ENCODE measurements at places on chromosomes 12 and 14.

DNA sequence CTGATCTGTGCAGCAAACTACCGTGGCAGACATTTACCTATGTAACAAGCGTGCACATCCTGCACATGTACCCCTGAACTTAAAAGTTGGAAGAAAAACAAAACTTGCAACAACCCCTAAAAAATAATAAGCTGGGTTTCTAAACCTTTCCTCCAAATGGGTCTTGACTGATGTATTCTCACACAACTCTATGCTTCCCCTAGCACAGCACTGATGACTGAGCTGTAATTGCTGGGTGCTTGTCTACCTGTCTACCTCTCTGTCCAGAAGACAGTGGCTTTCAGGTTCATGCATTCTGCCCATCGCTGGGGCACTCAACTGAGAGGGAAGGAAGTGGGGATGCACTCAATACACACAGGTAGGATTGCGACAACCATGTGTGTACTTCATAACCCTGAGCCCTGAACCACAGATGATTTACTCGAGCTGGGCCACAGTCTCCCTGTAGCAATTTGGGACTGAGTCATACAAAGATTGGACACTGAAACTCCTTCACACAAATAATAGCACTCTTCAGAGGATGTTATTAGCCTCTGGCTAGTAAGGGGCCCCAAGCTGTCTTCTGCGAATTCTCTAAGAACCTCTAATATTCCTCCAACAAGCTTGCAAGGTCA lies 44.8 kb upstream of the TMPO start:
- DNase-seq = no peak

- no peak for DNase-seq
Measured at GRCh38 chr14:74155749-74156148, 71.0 kb downstream of the LIN52 start.

DNA sequence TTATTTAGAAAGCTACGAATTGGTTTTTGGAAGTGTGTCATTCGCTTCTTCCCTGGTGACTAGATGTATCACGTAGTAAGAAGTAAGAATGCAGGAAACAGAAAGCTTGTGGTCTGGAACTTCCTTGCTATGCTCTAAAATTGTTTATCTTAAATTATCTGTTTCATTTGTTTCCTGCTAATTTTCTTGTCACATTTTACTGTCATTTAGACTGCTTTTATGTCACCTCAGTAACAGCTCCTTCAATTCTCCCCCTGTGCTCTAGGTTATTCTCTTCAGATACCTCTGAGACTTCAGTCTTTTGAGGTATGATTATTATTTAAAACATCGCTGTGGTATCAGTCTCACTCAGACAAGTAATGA lies 699 bp upstream of the CD69 start:
- DNase-seq = no peak

GRCh38 chr14:104735830-104736642 lies 12.0 kb downstream of the ADSS1 start:
- peak; percentile 84 for DNase-seq

DNA sequence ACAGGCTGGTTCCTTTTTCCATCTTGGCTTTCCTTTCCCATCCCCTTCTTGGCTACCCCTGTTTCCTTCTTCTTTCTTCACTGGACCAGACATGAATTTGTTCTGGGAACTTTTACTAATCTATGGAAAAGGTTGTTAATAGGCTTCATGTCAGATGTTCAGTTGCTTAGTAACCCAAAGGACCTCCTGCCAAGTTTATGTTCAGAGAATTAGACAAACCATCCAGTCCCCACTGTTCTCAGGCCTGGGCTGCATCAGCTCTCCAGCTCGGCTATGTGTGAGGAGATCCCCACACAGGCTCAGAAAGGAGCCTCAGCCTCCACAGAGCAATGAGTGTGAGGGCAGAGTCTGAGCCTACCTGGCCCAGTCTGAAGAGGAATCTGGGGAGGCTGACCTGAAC lies 78.0 kb downstream of the AKAP6 start:
- DNase-seq = no peak

GRCh38 chr14:59330455-59330854 lies 134.7 kb downstream of the GPR135 start:
- no peak for DNase-seq

DNA sequence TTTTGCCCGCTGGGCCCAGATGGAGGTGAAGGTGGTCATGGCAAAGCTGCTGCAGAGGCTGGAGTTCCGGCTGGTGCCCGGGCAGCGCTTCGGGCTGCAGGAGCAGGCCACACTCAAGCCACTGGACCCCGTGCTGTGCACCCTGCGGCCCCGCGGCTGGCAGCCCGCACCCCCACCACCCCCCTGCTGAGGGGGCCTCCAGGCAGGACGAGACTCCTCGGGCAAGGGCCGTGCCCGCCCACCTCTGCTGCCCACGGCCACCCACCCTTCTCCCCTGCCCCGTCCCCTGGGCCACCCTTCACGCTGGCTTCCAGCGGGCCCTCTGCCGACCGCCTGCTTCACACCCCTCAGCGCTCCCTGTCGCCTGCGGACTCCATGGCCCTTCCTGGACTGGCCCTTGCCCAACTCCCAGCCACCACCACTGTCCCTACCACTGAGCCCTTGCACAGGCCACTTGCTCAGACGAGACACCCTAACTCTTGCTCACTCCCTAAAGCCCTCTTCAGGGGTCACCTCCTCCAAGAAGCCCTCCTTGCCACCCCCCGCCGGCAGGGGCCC lies 42.5 kb downstream of the CYP46A1 start:
- no peak for DNase-seq

DNA sequence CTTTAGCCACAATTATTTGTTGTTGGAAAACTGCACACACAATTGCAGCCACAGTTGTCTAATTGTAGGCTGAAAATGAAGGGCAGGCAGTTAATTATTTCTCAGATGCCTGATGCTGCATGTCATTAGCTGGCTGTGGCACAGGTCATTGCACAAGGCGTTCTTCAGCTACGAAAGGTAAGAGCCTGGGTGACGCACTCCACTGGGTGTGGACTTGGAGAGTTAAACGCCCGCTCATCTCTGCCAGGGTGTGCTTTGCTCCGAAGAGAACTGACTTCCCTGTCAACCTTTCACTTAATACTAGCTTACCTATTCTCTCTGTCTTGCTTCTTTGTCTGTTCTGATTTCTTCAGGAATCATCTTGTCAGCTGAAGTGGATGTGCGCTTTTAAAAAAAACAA lies 91.4 kb upstream of the CPM start:
- no peak for DNase-seq

DNA sequence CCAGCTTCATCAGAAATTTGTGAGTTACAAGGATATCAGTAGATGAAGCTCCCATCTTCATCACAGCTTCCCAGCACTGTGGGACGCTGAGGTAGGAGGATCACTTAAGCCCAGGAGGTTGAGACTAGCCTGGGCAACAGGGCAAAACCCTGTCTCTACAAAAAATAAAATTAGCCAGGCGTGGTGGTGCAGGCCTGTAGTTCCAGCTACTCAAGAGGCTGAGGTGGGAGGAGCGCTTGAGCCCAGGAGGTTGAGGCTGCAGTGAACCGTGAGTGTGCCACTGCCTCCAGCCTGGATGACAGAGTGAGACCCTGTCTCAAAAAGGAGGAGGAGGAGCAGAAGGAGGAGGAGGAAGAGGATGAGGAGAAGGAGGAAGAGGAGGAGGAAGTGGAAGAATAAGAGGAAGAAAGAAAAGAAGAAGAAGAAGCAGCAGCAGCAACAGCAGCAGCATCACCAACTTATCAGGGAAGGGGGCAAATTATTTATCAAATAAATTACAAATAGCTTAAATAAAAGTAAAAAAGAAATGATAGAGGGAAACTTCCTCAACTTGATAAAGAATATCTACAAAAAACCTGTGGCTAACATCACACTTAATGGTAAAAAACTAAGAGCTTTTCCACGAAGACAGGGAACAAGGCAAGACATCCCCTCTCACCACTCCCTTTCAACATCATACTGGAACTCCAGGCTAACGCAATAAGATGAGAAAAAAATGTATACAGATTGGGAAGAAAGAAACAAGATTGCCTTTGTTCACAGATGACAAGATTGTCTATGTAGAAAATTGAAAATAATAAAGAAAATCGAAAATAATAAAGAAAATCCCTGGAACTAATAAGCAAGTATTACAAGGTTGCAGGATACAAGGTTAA lies 69.6 kb downstream of the NINJ2 start:
- DNase-seq = no peak

GRCh38 chr14:100587086-100587762 lies at the start of gene BEGAIN:
BEGAIN (minus strand) TSS chr14:100587417; CDS start chr14:100587290, 127 bp downstream.
- no peak for DNase-seq

- DNase-seq = no peak
Measured at GRCh38 chr12:18148961-18149360, 59.0 kb upstream of the RERGL start.

GRCh38 chr12:132314516-132315233 lies 14.7 kb downstream of the GALNT9 start:
- DNase-seq = no peak

GRCh38 chr12:51071663-51072062 lies 11.7 kb downstream of the CSRNP2 start:
- DNase-seq = peak; percentile 44

DNA sequence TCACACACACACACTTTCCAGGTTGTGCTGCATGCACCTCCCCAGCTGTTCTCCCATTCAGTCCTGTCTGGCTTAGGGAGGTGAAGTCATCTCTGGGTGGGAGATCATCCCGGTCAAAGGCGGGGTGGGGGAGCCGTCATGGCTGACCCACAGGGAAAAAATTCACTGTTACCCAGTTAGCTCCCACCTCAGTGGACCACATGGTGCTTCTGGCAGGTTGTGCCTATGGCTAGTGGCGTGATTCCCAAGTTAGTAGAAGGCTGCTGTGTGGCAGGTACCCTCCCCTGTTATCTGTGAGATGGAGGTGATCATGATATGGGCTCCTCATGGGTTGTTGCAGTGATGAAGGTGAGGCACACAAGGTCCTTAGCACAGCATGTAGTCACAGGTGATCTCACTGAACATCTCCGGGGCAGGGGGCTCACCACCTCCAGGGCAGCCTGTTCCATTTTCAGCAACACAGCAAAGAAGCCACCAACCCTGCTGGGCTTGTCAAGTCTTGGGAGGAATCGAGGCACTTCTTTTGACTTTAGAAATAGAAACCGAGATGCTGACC lies 154.9 kb upstream of the CCND2 start:
- no peak for DNase-seq

DNA sequence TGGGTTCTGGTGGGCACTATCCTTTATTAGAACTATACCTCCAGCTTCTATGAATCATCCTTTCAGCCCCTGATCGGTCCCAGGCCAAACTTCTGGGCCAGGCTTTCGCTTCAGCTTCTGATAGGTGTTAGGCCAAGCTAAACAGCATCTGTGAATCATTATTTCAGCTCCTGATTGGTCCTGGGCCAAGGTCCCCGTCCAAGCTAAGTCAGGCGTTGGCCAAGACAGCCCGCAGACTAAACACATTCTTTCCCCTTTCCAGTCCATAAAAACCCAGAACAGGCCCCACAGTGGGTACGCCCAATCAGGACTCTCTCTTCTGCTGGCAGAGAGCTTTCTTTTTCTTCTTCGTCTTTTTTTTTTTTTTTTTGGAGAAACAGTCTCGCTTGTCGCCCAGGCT lies 1808.9 kb upstream of the SEL1L start:
- DNase-seq = no peak

Measured in lung microvascular endothelial cell (primary cell).